T-helper 2 cell treated with Interferon-gamma antibody and Interleukin-4, amounts not matched to agents 5 μg/mL and 100 μg/mL, for 36 hours (primary cell): ENCODE measurements at places on chromosomes 1 and 21.
A peak's percentile ranks its signal among the peaks of the same experiment; 100 is the strongest.

GRCh38 chr1:109613361-109614147 lies 5.9 kb downstream of the GNAT2 start:
- no peak for DNase-seq

GRCh38 chr1:56557746-56558145 lies 21.6 kb downstream of the PLPP3 start:
- no peak for DNase-seq

GRCh38 chr1:91775227-91775626 lies 110.7 kb downstream of the TGFBR3 start:
- no peak for DNase-seq

DNA sequence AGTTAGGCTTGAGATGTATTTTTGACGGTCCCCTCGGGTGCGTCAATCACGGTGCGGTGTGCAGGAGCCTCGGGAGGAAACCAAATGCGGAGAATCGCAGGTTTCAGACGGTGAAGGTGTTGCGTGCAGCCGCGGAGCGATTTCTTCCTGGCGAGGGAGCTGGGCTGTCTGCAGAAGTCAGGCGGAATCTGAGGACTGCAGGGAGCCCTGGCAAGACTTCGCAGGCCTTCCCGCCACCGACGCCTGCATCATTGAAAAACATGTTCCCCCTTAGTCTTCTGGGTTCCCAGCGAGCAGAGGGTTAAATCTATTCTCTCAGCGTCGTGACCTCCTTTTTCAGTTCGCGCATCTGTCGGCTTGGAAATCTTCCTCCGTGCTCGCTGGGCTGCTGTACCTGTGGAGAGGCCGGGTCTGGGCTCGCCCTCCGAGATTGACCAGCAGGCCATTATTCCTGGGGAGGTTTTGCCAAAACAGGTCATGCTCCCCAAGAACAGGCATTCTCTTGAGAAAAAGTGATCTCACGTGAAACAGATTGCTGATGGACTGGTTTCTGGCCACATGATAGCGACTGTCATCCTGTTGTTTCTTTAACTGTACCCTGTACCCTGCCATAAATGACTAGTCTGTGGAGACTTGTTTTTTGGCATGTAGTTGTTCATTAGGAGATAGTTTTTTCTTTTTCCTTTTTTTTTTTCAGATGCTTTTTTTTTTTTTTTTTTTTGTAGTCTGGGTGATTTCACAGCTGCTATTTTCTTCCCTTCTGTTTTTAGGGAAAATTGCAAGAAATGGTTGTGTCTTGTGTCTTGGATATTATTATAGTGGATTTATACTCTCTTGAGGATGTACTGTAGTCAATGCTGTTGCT lies 894 bp downstream of the EPB41 start:
- peak; percentile 30 for DNase-seq

- DNase-seq: peak; percentile 81
These were observed 11.2 kb downstream of the CD84 start for GRCh38 chr1:160567858-160568682.

- no peak for DNase-seq
These were observed 42.5 kb downstream of the IFI44 start for GRCh38 chr1:78691995-78692747.

DNA sequence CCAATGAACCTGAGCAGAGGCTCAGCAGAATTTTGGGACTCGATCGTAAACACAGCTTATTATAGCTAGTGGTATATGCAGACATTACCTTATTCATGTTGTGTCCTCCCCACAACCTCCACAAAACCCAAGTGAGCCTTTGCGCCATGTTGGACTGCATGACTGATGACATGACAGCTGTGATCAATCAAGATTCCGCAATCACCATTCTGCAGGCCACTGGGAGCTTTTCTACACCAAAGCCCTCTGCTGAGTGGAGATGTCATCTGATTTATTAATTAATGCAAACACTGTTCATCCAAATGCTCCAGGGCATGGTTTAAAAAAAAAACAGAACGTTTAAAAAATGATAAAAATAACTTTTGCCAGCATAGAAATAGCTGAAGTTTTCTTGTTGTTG lies 7.9 kb upstream of the SRP9 start:
- DNase-seq: no peak

- DNase-seq: no peak
These were observed 136.2 kb downstream of the ZBTB18 start for GRCh38 chr1:244187310-244187709.

DNA sequence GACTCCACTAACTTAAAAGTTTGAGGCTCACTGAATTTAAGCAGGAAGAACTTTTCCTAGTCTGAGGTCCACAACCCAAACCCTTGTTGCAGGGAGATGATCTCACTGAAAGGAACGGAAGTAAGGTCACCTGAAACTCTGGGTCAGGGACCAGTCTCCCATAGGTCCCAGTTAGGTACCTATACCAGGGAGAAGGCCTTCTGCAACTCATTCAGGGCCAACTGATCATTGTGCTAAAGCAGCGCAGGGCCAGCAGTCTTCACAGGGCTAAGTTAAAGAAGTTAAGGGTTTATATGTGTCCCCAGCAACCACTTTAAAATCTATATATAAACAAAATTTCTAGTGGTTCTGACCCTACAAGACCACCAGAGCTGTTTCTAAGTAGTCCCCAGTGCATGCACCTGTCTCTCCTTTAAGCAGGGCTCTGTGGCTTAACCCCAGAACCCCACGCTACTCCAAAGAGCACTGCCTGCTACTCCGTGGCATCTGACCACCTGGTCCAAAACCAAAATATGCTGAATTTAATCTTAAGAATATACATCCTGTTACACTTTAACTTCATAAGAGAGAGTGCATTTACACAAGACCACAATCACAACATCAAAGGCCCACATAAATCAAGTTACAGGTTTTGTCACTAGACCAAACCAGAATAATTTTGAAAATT lies 2.8 kb downstream of the SRSF10 start:
- no peak for DNase-seq

DNA sequence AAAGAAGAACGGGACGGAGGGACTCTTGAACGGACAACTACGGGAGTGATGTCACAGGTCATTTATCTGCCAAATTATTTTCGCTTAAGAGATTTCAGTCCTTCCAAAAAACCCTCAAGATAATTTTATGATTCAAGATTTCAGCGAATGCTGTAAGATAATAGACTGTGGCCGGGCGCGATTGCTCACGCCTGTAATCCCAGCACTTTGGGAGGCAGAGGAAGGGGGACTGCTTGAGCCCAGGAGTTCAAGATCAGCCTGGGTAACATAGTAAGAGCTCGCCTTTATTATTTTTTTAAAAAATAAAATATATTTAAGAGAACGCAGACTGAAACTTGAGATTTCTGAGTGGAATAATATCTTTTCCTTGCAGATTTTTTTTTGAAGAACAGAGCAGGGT lies 609 bp downstream of the RWDD2B start:
- DNase-seq: no peak

- no peak for DNase-seq
These were observed 52.0 kb upstream of the ARHGEF16 start for GRCh38 chr1:3402258-3403010.

DNA sequence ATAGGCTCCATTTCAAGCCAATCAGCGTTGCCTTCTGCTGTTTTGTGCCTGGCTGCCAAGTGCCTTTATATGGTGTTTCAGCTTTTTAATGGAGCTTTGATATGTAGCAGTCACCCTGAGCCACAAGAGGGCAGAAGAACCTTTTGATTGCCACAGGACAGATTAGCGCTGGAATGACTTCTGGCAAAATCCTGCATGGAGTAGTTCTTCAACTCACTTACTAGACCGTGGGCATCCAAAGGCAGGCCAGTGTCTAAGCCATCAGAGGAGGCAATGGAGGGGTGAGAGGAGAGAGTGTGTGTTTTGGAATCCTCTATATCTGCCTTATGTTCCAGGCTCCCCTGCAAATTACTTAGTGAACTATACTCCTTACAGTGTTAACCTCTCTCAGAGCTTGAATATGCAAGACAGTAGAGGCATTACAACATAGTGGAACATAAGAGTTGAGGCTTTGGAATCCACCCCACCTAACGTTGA lies 56.2 kb downstream of the ST3GAL3 start:
- DNase-seq: peak; percentile 40

DNA sequence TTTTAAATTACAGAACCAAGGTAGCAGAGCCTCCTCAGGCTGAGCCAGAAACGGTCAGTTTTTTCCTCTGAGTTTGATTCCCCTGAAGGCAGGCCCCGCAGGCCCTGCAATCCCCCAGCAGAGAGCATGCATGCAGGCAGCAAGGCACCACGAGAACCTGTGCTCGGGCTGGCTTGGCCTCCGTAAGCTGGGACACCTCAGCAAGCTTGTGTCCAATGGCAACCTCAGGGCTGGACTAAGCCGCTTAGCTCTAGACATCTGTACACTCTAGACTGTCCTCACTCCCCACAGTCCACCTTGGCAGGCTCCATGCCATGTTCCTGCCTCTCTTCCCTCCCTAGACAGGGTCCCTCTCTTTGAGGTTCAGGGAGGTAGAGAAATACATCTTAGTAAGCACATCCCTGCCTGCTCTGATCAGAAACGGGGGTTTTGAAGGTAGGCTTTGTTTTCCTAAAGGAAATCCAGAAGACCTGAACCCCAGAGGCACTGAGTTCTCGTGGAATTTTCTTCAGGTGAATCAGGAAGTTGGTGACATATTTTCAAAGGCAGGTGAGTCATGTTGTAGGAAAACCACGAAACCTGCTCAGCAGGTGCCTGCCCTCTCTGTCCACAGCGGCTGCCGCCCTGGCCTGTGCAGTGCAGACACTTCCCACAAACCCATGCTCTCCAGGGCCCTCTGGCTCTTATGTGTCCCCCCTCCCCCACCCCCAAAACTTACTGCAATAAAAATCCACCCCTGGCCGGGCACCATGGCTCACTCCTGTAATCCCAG lies 7.0 kb downstream of the TMEM63A start:
- DNase-seq: no peak

DNA sequence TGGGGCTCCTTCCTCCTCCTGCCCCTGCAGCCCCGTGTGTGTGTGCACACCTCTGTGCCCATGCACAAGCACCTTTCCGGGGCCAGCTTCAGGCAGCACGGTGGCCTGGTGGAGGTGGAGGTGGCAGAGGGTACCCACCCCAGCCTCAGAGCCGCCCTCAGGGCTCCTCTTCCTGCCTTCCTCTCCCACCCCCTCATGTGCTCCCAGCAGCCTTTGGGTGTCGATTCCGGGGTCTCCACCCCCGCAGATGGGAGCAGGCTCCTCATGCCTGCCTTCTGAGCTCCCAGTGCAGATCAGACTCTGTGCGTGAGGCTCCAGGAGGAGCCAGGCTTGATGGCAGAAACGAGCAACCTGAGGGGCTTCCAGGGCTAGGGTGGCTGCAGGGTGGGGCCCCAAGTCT lies 29.2 kb upstream of the PLCH2 start:
- DNase-seq: no peak

DNA sequence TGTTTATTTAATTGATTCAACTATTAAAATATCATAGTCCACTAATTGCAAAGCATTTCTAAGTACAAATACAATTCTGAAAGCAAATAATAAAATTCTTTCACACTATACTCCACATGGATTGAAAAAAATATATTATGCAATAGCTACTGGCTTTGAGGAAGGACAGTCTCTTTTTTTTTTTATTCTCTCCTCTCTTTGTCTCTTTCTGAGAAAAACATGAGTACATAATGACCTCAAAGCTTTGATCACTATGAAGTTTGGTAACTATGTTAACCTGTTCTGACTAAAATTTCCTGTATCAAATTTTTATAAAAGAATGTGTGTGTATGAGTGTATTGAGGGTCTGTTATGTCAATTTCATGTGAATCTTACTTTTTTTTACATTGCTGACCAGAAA lies 96.2 kb downstream of the RGS2 start:
- no peak for DNase-seq

DNA sequence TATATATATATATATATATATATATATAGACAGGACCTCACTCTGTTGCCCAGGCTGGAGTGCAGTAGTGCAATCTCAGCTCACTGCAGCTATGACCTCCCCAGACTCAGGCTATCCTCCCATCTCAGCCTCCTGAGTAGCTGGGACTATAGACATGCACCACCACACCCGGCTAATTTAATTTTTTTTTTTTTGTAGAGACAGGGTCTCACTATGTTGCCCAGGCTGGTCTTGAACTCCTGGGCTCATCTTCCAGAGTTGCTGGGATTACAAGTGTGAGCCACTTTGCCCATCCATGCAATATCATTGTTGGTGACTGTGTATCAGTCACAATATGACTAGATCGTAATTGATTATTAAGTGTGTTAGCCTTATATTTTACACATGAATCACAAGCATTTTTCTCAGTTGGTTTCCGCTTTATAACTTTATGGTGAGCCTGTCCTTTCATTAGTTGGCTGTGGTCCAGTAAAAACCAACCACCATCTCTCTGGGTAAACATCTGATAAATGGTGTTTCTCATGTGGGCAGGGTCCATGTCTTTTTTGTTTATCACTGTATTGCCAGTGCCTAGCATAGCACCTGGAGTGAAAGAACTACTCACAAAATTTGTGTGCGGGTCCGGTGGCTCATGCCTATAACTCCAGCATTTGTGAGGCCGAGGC lies 63.6 kb downstream of the MYOM3 start:
- no peak for DNase-seq

DNA sequence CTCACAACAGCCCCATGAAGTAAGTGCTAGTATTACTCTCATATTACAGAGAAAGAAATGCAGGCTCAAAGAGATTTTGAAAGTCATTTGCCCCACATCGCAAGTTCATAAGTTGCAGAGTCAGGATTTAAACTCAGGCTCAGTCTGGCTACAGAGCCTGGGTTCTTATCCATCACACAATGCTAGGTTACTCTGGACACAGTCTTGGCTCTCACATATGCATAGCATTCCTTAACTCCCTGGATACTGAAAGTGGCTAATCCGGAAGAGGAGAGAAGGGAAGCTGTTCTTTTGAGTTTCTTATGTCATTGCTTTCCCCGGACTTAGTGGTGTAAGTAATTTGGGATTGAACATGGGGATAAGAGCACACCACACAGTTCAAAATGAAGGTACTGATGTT lies 357.4 kb upstream of the PLXNA2 start:
- no peak for DNase-seq

DNA sequence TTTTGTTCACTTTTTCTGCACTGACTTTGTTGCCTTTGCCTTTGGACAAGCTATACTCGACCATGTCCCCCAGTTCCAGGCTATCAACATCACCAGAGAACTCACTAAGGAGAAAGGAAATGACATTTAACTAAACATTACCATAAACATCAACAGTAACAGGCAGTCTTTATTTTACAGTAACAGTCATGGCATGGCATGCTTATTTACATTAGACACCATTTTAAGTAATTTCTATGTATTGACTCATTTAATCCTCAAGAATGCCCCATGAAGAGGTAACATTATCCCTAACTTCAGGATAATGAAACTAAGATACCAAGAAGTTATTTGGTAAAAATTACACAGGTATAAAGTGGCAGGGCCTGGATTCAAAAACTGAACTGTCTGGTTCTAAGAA lies 8.7 kb upstream of the NRAS start:
- DNase-seq: no peak
